ENCODE measurements at places on chromosomes 5 and 9. TPM values are rescaled to one million over a fixed set of nuclear protein-coding genes. Genes with fewer than 3 reads are reported as not detected.

GIN1 gene
- total RNA-seq, result 7.9 TPM

GALNT12 gene
- 60.3 TPM for total RNA-seq

PCDHGA12 gene
- total RNA-seq, result 2.4 TPM

GRCh38 chr9:96453625-96454024, 3.7 kb downstream of the HABP4 start:
- peaks cover 35% of the 10 kb centered on the region for H3K4me1 ChIP-seq
- peak; percentile 67 for DNase-seq
- H3K36me3 ChIP-seq, result peaks cover 5% of the 10 kb centered on the region
- no peak overlapping the region for H3K4me3 ChIP-seq
- H3K27ac ChIP-seq, result no peak overlapping the region

DNA sequence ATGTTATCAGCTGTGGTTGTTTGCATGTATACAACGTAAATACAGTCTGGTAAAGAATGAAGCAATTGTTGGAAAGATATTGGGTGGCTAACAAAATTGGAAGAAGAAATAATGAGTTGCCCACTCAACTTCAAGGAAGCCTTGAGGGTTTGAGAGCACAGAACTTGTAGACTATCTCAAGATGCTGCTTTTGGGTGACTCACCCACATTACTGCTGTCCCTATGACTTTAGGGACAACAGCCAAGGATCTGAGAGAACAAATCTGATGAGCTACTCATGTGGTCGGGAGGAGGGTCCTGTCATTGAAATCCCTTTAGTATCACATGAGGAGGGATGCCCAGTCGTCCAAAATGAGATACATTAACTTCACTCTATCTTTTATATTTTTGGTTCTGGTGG, 261.8 kb downstream of the GAS1 start:
- H3K27ac ChIP-seq, result no peak overlapping the region
- H3K27me3 ChIP-seq, result no peaks in the 10 kb centered on the region
- H3K4me3 ChIP-seq, result no peak overlapping the region
- no peak for DNase-seq
- no peaks in the 10 kb centered on the region for H3K36me3 ChIP-seq

GRCh38 chr5:29162297-29162696, 2031.2 kb upstream of the CDH6 start:
- no peaks in the 10 kb centered on the region for H3K36me3 ChIP-seq
- H3K4me1 ChIP-seq, result no peaks in the 10 kb centered on the region
- no peak overlapping the region for H3K4me3 ChIP-seq
- H3K27me3 ChIP-seq, result no peaks in the 10 kb centered on the region

DNA sequence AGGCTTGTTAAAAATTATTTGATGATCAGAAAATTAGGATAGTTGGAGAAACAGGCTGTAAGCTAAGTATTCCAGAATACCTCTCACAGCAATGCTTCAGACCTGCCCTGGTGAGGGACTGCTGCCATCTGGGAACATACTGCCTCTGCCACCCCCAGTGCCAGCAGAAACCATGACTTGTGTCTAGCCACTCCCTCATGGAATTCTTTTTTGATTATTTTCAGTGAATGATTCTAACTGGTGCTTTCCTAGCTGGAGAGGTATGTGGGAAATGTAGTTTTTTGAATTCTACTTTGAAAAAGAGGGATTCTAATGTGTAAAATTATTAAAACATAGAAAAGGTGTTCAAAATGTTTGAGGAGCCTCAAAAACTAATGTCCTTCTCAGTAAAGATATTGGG, 126.3 kb downstream of the HMHB1 start:
- H3K4me3 ChIP-seq, result no peak overlapping the region
- H3K27me3 ChIP-seq, result no peaks in the 10 kb centered on the region
- H3K27ac ChIP-seq, result no peak overlapping the region
- no peaks in the 10 kb centered on the region for H3K4me1 ChIP-seq

- no peaks in the 10 kb centered on the region for H3K27me3 ChIP-seq
- no peak for DNase-seq
- H3K4me1 ChIP-seq, result no peaks in the 10 kb centered on the region
- no peak overlapping the region for H3K27ac ChIP-seq
- H3K36me3 ChIP-seq, result no peaks in the 10 kb centered on the region
- no peak overlapping the region for H3K4me3 ChIP-seq
Observed at GRCh38 chr5:122736086-122736845, 38.6 kb upstream of the SNX2 start.

GRCh38 chr9:12826924-12827565, 52.2 kb downstream of the LURAP1L start:
- peak overlapping the region; percentile 2 for H3K27ac ChIP-seq
- H3K36me3 ChIP-seq, result no peaks in the 10 kb centered on the region
- H3K4me3 ChIP-seq, result no peak overlapping the region
- H3K4me1 ChIP-seq, result peaks cover 8% of the 10 kb centered on the region
- DNase-seq, result no peak
- H3K27me3 ChIP-seq, result no peaks in the 10 kb centered on the region

DNA sequence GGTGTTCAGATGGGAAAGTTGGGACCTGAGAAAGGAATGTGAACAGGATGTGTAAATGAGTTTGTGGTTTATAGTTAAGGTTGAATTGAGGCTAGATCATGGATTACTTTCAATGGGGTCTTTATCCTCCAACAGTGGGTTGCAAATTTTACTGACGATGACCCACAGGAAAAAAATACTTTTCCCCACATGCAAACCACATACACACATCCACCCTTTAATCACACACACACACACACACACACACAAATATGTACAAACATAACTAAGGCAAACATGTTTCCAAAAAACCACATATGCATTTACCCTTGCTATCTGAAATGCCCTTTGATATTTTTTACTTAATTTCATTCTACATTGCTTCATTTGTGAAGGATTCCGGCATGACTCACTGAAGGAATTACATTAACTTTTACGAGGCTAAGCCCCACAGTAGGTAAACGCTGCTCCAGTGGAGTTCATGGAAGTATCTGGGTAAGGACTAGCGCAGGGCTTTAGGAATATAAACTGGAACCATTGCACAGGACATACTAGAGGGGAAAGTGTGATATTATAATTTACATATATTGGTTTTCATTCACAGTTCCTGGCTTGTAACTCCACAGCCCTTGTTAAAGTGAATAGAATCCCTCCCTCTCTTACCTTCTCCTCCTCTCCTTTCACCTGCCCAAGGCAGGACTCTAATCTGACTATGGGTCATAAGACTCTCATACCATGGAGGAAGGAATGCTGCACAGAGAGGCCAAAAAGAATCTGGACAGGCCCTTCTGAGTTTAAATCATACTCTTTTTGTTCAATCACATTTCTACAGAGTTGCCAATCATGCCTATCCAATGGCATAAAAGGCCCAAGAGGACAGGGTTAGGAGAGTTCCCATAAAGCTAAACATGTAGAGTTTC, 8.5 kb upstream of the SPEF2 start:
- H3K27me3 ChIP-seq, result no peaks in the 10 kb centered on the region
- H3K4me3 ChIP-seq, result no peak overlapping the region
- no peak overlapping the region for H3K27ac ChIP-seq
- H3K4me1 ChIP-seq, result no peaks in the 10 kb centered on the region
- no peaks in the 10 kb centered on the region for H3K36me3 ChIP-seq
- DNase-seq, result peak; percentile 20

GRCh38 chr9:118290116-118290515, 585.9 kb downstream of the TLR4 start:
- no peak overlapping the region for H3K27ac ChIP-seq
- no peaks in the 10 kb centered on the region for H3K4me1 ChIP-seq
- no peak for DNase-seq
- H3K36me3 ChIP-seq, result no peaks in the 10 kb centered on the region

Data from stomach (tissue), 19 donors.